Ovary (tissue), 10 donors: ENCODE measurements at places on chromosomes 5 and 9.

DNA sequence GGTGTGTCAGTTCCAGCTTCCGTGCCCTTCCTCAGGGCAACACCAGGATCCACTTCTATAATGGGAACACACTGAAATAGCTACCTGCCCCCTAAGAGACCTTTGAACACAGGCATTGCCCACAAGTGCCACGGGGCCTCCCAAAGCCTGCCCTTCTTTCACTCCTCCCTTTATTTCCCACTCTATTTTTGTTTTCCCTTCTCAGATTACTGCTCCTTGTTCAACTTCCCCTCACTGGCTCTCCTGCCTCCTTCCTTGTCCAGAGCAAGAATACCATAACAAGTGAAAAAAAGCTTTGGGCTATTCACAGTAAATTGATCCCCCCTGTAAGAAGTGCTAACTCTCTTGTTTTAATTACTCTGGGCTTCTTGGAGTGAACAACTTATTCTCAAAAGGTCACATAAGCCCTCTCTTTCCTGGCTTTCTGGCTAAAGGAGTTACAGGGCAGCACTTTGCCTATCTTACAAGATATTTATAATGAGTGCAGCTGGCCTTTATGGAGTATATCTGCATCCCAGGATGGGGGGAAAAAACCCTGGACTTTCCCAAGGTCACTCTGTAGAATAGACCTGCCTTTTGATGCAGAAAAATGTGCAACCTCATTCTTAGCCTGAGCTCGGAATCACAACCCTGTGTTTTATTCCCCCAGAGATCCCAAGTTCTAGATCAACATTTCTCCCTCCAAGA is 11.3 kb downstream of the CTXN3 start:
- no peak for DNase-seq

DNA sequence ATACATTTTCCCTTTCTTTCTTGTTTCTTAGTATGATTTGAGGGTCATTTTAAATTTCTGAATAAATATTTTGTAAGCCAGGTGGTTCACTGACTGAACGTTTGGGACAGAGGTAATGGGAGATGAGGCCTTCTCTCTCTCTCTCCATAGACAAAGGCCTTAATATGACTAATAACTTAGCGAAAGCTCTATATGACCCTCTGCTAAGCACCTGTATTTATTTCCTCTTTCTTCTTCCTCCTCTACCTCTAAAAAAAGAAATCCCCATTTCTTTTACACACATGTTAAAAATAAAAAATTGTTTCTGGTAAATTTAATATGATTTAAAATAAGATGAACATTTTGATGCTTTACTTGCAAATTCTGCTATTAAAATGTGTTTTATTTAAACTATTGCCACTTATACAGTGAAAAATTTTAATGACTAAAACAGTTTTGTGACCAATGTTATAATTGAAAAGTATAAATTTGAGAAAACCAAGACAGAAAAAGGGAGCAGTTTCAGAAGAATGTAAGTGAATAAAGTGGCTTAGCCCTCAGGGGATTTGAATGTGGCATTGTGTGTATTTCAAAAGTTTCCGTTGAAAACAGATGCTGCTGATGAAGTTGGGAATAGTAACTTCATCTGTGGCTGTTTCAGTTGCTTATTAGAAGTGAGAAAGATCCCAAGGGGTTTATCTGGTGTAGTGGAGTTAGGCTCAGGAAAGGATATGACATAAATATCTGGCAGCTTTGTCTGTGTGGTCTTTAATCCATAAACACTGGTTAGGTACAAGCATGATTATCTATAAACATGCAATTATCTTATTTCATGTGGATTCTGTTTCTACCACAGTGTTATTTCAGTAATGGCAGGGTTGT is 128.6 kb upstream of the GRHPR start:
- DNase-seq: no peak

GRCh38 chr5:134136221-134136631 is 21.7 kb downstream of the TCF7 start:
- no peak for DNase-seq

- no peak for DNase-seq
Observed at GRCh38 chr5:89343666-89344065, 460.7 kb upstream of the MEF2C start.

- no peak for DNase-seq
Observed at GRCh38 chr5:84379749-84380148, 4.9 kb downstream of the EDIL3 start.

- DNase-seq: peak; percentile 82
Observed at GRCh38 chr5:151223447-151224264, at the start of gene CCDC69. CCDC69 (minus strand) TSS chr5:151224092; CDS start chr5:151223970, 122 bp downstream.

- DNase-seq: no peak
Observed at GRCh38 chr5:5178136-5178535, 38.0 kb downstream of the ADAMTS16 start.

- no peak for DNase-seq
Observed at GRCh38 chr9:4550777-4551484, 60.7 kb downstream of the SLC1A1 start.

DNA sequence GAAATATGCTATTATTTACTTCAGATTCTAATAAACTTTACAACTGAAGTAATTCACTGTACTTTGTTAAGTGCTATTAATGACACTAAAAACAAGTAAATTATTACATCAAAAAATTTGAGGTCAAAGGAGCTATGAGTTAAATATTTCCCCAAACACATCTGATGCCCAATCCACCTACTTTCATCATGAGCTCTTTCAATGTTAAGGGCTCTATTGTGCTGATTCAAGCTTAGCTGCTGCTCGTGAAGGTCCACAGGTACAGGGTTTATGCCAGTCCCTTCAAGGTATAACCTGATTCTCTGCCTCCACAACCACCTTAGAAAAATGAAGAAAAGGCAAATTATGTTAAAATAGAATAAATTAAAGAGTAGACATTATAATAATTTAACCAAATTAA is 24.2 kb downstream of the NADK2 start:
- DNase-seq: no peak

DNA sequence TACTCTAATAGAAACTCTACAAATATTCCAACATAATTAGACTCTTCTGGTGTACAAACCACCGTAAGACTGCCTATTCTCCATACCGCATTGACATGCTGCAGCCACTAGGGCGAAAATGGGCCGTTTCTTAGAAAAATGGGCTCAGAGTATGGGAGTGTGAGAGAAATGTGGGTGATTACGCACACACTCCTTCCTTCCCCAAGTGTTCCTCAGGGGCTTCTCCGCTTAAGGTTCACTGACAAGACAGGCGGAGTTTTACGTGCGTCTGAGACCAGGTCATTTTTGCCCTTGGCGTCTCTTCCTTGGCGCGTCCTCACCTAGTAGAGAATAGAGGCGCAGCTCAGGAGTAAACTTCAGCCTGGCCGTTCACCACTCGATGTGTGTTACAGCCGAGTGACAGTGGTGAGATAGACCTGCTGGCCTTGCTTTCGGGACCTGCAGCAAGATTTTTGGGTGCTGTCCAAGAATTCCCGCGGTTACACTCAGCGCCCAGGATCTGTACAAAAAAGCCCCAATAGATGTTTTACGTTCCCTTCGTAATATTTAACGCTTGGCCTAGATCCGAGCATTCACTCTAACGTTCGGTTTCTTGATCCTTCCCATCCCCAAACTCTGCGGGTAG is 1.8 kb upstream of the NTRK2 start:
- DNase-seq: peak; percentile 34

DNA sequence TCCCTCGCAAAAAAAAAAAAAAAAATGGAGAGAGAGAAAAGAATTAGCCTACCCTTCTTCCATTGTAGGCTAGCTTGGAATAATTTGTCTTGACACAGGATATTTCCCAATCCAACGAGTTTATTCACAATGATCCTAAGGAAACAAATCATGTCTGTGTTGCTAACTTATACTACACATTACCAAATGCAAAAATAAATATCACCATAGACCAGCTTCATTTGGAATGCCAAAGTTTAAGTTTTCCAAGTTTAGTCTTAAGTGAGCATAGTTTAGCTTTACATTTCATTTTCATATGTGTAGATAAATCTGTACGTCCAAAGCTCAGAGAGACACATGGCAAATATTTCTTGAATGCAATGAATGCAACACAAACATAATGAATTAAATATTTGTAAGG is 1106.2 kb upstream of the DMAC1 start:
- DNase-seq: no peak

GRCh38 chr5:95027775-95028174 is 257.1 kb downstream of the MCTP1 start:
- no peak for DNase-seq

GRCh38 chr9:34179213-34180136 is 632 bp downstream of the UBAP1 start:
- DNase-seq: no peak

DNA sequence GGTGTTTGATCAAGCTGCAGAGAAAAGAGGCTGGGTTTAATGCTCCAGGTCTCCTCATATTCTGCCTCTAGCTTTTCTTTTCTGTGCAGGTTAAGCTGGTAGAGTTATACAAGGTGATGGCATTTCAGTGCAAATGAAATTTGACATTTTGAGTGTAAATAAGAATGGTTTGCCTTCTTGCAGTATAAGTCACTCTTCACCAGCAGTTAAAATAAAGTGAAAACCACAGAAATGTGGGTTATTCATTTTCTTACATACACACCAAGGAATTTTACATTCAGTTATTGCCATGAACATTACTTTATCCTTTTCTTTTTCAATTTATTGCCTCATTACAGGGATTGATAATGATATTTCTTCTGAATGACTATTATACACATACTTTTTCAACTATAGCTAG is 337.5 kb upstream of the PCSK5 start:
- DNase-seq: no peak

DNA sequence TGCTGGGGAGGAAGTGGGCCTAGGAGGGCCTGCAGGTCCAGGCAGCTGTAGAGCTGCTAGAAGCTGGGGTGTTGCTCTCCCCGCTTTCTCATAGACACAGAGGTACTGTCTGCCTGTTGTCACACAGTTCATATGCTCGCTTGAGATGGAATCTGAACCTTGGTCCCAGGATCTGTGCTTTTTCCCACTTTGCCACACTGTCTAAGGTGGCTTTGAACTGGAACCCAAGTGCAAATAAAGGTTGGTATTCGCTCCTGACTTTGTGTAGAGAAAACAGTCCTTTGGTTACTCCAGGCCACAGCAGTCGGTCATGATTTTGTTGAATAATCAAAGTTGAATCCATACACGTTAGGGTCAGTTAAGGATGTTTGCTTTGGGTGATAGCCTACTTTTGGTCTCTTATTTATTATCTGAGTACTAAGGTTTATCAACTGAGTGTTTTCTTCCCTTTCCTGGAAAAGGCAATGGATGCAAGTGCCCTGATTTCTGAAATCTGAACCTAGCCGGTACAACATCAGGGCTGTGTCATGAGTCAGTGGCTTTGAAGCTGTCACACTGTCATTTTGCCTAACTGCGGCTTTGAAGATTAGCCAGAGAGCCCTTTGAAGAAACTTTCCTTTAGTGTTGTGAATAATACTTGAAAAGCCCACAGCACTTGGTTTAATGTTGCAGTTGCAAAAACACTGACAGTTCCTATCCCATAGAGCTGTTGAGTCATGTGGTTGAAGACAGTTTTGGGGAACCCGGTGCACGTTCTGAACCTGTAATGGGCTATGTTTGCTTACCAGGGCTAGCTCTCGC is 41.3 kb downstream of the HABP4 start:
- DNase-seq: no peak

- no peak for DNase-seq
Observed at GRCh38 chr9:105673850-105674387, 11.7 kb downstream of the TAL2 start.
